ENCODE measurements at places on chromosomes 12 and 14. TPM values are rescaled to one million over a fixed set of nuclear protein-coding genes. Genes with fewer than 3 reads are reported as not detected.

- H3K4me3 ChIP-seq, result no peak overlapping the region
- H3K36me3 ChIP-seq, result no peaks in the 10 kb centered on the region
- no peaks in the 10 kb centered on the region for H3K4me1 ChIP-seq
- no peak for DNase-seq
- H3K27me3 ChIP-seq, result no peaks in the 10 kb centered on the region
Observed at GRCh38 chr12:117026343-117026742, 72.9 kb downstream of the TESC start.

DNA sequence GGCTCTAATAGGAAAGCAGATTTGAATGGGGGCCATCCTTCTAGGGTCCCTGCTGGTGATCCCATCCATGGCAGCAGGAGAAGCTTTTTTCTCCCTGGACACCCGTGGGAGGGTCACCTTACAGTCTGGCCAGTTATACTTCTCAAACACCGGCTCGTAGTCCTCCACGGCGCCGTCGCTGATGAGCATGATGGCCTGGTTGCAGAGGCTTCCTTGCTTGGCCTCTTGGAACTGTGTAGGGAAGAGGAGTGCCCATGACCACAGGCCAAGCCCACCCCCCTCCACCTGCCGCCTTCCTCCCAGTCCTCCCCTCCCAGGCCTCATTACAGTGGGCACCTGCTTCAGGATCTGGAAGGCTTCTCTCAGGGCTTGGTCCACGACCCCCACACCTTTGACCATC is 33.8 kb downstream of the CACNA2D4 start:
- H3K27ac ChIP-seq, result no peak overlapping the region
- H3K4me3 ChIP-seq, result no peak overlapping the region
- no peaks in the 10 kb centered on the region for H3K36me3 ChIP-seq
- DNase-seq, result no peak
- H3K4me1 ChIP-seq, result no peaks in the 10 kb centered on the region

DNA sequence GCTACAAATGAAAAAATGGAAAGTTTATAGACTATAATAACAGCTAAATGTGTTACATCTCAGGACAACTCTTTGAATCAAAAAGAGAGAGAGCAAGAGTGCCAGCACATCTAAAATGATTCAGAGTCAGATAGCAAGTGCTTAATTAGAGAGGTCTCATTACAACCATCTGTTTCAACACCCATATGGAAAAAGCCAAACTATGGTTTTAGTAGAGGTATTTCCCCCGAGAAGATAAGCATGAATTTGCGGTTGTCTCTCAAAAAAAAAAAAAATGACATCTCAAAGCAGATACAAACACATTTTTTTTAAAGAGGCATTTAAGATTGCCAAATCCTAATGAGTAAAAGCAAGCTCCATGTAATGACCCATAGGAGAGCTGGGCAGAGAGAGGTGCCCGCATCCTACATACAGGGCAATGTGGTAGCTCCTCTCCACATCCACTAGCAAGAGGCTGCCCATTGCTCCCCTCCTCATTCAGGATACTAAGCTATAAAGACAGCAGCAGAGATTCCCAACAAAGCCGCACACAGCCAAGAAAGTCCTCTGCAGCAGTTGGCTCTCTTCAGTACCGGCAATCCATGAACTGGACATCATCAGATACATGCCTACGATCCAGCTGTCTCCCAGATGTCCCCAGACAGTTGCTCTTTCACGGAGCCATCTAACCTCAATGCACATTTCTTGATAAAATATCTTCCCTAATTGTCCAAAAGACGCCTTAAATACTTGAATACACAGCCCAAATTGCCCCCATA is 100.4 kb downstream of the EFCAB11 start:
- no peak overlapping the region for H3K4me3 ChIP-seq
- H3K27ac ChIP-seq, result no peak overlapping the region
- no peaks in the 10 kb centered on the region for H3K36me3 ChIP-seq
- H3K27me3 ChIP-seq, result no peaks in the 10 kb centered on the region

GRCh38 chr14:70664698-70665447 is 23.2 kb downstream of the TTC9 start:
- H3K27ac ChIP-seq, result peak overlapping the region; percentile 85
- H3K27me3 ChIP-seq, result no peaks in the 10 kb centered on the region
- peaks cover 67% of the 10 kb centered on the region for H3K4me1 ChIP-seq
- no peak for DNase-seq
- H3K36me3 ChIP-seq, result peaks cover 15% of the 10 kb centered on the region
- peak overlapping the region; percentile 28 for H3K4me3 ChIP-seq

- peaks cover 24% of the 10 kb centered on the region for H3K4me1 ChIP-seq
- H3K36me3 ChIP-seq, result no peaks in the 10 kb centered on the region
- DNase-seq, result no peak
- peaks cover 17% of the 10 kb centered on the region for H3K27me3 ChIP-seq
- H3K4me3 ChIP-seq, result no peak overlapping the region
Observed at GRCh38 chr14:34056046-34056445, 105.2 kb upstream of the EGLN3 start.

DNA sequence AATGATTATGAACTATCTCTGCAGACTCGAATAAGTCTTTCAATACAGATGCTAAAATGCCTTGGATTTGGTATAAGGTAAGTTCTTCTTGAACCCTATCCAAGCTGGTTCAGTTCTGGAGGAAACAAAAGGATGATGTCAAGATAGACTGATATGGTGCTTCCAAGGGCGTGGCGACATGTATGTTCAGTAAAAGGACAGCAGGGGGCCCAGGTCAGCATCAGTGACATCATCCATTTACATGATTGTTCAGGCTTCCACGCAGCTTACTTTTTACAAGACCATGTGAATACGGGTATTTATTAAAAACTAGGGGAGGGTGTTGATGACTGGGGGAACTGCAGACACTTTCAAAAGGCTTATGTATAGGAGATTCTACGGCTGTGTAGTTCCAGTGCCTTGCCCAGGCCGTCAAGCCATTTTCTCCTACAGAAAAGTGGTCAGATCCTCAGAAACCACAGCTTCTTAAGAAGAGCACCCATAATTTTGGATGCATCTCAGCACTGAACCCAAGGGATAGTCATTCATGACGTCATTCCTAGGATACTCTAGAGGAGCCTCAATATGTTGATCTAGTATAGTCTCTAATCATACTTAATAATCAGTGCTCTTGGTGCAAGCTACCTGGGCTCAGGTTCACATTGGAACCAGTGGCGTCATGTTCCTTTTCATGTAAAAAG is 527.7 kb downstream of the FUT8 start:
- H3K27ac ChIP-seq, result no peak overlapping the region
- DNase-seq, result peak; percentile 65
- peaks cover 10% of the 10 kb centered on the region for H3K36me3 ChIP-seq
- no peak overlapping the region for H3K4me3 ChIP-seq

DNA sequence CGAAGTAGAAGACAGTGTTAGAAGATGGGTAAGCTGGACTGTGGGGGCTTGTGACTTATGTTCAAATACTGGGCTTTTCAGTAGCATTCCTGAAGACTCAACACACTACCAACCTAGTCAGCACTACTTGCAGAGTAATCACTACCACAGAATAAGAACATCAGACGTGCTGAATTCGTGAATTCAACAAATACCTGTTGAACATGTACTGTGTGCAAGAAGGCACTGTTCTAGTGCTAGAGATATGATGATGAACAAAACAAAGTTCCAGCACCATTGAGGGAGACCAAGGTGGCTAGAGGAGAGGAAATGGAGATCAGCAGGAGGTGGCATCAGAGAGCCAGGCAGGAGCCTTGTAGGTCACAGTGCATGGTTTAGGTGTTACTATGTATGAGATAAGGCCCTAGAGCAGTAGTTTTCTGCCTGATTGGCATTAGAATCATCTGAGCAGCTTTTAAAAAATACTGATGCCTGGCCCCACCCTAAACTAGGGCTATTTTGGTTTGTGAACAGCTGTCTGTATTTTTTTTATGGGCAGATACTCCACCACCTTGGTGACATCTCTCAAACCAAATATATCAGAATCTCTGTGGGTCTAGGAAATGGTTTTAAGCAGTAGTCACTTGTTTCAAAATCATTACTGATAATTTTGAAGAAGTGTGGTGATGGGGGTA is 26.8 kb downstream of the FERMT2 start:
- DNase-seq, result peak; percentile 31
- H3K36me3 ChIP-seq, result no peaks in the 10 kb centered on the region
- no peak overlapping the region for H3K27ac ChIP-seq
- peaks cover 6% of the 10 kb centered on the region for H3K4me1 ChIP-seq
- H3K4me3 ChIP-seq, result no peak overlapping the region

DNA sequence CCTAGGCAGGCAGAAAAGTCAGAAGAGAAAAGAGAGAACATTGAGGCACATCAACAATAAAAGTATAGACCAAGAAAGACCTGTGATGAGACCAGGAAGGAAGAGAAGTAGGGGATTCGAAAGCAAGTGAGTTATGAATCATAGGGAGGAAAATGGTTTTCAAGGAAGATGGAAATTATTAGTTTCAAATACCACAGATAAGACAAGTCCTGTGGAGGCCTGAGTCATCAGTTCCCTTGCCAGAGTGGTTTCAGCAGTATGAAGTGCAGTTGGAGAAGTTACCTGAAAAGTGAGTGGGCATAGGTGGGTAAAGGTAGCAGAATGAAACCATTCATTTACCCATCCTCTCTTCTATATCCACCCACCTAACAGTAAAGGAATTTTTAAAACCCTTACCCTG is 25.2 kb upstream of the TSPAN8 start:
- no peak overlapping the region for H3K4me3 ChIP-seq
- no peaks in the 10 kb centered on the region for H3K27me3 ChIP-seq
- no peak for DNase-seq
- peaks cover 4% of the 10 kb centered on the region for H3K4me1 ChIP-seq
- H3K36me3 ChIP-seq, result no peaks in the 10 kb centered on the region
- H3K27ac ChIP-seq, result no peak overlapping the region

DNA sequence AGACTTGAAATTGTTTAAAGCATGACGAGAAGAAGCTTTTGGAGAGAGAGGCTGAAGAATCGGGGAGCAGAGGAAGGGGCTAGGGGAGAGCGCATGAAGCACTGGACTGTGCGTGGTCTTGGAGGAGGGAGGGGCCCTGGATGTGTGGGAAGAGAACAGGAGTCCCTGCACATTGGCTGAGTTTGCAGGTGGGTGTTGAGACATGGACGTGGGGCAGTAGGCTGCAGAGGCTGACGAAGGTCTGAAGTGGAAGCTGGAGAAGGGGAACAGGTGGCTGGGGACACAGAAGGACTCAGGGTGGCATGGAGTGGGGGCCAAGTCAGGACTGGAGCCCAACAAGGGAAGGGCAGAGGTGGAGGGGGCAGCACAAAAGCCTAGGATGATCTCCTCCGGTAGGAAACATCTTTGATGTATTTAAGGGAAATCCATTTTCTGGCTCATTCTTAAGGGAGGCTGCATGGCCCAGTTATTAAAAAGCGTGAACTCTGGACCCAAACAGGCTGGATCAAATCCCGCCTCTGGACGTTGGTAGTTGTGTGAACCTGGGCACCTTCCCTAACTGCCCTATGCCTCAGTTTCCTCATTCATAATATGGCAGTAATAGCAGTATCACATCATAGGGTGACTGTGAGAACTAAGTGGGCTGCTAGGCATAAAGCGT is 29.0 kb downstream of the ADGRD1 start:
- H3K27ac ChIP-seq, result no peak overlapping the region
- peaks cover 14% of the 10 kb centered on the region for H3K27me3 ChIP-seq
- DNase-seq, result no peak

SLC5A8 gene
- total RNA-seq, result not detected

MMP17 gene
- 0.60 TPM for total RNA-seq

KLRC2 gene
- 2.5 TPM for total RNA-seq

GRCh38 chr14:32950584-32950983 is 11.9 kb downstream of the NPAS3 start:
- peaks cover 10% of the 10 kb centered on the region for H3K27me3 ChIP-seq
- H3K27ac ChIP-seq, result no peak overlapping the region
- no peak overlapping the region for H3K4me3 ChIP-seq
- DNase-seq, result no peak

DNA sequence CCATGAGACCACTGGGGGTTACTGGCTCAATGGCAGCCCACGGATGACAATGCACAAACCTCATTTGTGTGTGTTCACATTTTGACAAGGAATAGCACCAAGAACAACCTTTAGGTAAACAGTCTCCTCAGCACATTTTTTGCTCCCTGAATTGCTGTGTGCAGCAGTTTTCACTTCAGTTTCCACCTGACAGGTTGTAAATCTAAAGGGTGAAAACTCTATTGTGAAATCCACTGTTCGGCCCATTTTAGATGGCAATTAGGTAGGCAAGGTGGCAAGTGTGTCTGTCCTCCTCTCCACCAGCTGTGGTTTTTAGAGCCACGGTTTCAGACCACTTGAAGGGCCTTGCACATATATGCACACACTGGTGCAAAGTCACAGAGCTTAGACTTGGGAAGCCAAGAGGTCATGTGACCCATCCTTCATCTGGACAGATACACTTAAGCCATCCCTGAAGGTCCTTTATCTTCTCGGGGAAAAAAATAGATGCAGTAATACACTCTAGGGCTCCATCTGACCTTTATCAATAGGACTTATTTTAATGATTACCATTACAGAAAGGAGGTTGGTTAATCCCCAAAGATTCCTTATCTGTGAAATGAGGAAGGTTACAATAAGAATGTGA is 23.2 kb downstream of the HAL start:
- H3K27ac ChIP-seq, result no peak overlapping the region
- no peaks in the 10 kb centered on the region for H3K4me1 ChIP-seq
- H3K36me3 ChIP-seq, result no peaks in the 10 kb centered on the region
- no peaks in the 10 kb centered on the region for H3K27me3 ChIP-seq
- H3K4me3 ChIP-seq, result no peak overlapping the region

RNASE7 gene
- total RNA-seq, result not detected
